ENCODE measurements at places on chromosomes 3 and 15.

- no peak for DNase-seq
Measured at GRCh38 chr15:62209821-62210220, 44.7 kb upstream of the C2CD4B start.

- DNase-seq = no peak
Measured at GRCh38 chr15:100043068-100043641, 298.6 kb downstream of the ADAMTS17 start.

- DNase-seq = peak; percentile 34
Measured at GRCh38 chr3:42979044-42979972, at the start of gene GASK1A. Gene GASK1A, plus strand, starts transcription at chr3:42979311. Its CDS starts 332 bp downstream, at chr3:42979643.

- no peak for DNase-seq
Measured at GRCh38 chr3:150124142-150124541, 153.4 kb upstream of the PFN2 start.

GRCh38 chr3:72289692-72290071, 504.7 kb upstream of the PROK2 start:
- DNase-seq = no peak

Data from CD4-positive, alpha-beta T cell (primary cell).